Activated gamma-delta T cell treated with Interleukin-2 at 50 U/mL for 16 hours (primary cell): ENCODE measurements at places on chromosomes 2 and 18.

- no peak for DNase-seq
Measured at GRCh38 chr2:224894356-224894755, 147.9 kb downstream of the DOCK10 start.

- DNase-seq = no peak
Measured at GRCh38 chr2:64203131-64203857, 59.1 kb upstream of the PELI1 start.

DNA sequence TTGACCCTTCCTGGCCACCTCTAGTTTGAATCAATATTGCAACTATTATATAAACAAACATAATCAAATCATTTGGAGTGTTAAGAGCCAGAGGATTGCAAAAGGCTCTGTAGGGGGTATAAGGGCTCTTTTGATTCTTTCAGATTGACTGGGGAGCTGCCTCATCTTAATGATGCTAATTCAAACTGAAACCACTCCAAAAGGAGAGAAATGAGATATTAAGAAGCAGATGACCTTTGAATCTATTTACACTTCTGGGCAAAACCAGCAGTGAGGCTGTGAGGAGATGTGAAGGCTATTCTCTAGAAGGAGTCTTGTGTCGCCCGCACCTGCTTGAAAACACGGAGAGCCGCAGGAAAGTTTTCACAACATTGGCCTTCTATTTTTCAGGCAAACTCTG, 311.2 kb upstream of the CRIM1 start:
- DNase-seq = no peak

GRCh38 chr2:164515734-164516133, 105.5 kb downstream of the GRB14 start:
- DNase-seq = no peak

GRCh38 chr2:88808083-88808482, 116.6 kb downstream of the RPIA start:
- DNase-seq = no peak

DNA sequence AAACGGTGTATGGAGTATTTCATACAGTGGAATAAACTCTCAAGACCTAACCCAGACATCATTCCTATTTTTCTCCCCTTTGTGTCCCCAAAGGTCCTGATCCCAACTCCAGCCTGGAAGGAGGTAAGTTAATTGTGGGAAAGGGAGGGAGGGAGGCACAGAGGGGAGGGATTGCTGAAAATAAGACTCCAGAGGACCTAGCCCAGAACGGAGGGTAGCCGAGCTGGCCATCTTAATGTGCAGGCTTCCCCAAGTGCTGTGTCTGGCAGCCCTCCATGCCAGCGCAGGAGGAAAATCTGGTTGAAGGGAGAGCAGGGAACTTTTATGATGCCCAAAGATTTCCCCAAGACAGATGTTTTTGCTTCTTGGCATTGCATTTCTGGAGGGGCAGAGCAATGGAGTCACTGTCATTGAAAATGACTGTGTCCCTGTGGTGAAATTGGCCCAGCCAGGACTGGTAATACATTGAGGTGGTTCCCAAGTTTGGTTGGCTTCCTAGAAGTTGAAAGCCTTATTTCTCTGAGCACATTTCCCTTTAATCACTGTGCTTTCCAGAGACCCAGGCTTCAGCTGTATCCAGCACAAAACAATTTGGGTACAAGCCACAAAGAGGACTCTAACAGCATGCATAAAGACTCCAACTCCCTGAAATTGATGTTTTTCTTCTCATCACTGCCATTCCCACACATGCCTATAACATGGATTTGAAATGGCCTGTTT, 202.7 kb downstream of the AGPS start:
- no peak for DNase-seq

DNA sequence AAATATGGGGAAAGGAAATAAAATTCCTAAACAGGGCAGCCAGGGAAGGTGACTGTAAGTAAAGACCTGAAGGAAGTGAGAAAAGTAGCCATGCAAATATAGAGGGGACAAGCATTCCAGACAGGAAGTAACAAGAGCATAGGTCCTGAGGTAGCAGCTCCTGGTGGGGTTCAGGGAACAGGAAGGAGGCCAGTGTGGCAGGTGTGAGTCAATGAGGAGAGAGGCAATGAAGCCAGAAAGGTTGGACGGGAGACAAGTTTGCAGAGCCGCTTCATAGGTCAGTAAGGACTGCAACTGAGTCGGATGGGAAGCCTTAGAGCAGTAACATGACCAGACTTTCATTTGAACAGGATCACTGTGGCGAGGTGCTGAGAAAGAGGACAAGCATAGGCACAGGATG, 150.9 kb downstream of the METTL4 start:
- DNase-seq = no peak

DNA sequence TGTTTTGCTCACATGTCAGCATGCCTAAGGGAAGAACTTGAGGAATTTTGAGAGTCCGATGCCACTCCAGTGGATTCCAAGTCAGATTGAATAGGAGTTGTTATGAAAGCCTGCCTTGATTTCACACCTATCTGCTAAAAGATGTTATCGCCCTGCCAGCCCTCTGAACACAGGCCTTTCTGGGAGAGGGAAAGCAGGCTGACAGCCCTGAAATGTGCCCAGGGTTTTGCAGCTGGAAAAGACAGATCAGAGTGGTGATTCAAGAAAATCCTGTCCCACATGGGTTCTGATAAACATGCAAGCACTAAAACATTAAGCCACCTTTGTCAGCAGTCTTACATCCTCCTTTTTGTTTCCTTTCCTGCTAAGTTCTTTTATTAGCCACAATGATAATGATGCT, 1752.9 kb upstream of the CELF4 start:
- no peak for DNase-seq

DNA sequence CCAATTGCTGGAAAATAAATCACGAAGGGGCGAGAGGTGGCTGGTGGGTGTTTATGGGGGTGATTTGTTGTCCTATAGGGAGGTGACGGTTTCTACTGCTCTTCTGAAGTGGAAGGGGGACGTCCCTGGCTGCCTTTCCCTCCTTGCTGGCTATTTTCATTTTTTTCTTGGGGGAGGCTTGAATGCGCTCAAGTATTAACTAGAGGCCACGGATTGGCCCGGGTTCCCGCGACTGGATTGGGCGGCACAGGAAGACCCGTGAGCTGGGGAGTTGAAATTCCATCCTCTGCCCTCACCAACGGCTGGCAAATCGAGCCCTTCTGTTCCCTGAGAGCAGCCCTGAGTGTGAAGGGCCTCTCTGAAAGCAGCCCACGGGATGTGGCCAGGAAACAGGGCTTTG, 176.5 kb upstream of the SPRED2 start:
- DNase-seq = no peak

GRCh38 chr2:124131276-124131675, 106.2 kb downstream of the CNTNAP5 start:
- DNase-seq = no peak

DNA sequence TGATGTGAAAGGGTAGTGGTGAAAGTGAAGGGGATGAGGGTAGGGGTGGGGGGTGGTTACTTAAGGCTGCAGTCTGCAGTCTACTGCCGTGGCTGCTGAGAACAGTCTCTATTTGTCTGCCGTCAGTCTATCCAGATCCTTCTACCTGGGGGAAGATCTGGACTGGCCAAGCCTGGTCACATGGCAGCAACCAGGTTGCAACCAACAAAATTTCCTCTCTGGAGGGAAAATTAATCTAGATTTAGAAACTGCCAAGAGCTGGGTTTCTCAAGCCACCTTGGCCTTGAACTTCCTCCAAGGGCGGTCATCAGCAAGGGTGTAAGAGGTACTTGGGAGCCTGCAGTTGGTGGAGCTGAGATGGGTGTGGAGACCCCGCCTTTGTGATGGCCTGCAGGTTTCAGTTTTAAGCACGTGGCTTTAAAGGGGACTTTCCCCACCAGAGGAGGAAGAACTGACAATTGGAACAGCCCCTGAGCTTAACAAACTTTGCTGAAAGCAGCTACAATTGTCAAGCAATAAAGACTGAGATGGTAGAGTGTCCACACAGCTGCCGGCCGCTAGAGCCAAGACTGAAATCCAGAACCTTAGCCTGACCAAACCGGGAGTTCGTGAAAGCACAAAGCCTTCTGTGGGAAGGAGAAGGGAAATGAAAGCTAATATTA, 31.4 kb upstream of the KCMF1 start:
- DNase-seq = peak; percentile 51
